ENCODE measurements at places on chromosomes 16 and 17.

DNA sequence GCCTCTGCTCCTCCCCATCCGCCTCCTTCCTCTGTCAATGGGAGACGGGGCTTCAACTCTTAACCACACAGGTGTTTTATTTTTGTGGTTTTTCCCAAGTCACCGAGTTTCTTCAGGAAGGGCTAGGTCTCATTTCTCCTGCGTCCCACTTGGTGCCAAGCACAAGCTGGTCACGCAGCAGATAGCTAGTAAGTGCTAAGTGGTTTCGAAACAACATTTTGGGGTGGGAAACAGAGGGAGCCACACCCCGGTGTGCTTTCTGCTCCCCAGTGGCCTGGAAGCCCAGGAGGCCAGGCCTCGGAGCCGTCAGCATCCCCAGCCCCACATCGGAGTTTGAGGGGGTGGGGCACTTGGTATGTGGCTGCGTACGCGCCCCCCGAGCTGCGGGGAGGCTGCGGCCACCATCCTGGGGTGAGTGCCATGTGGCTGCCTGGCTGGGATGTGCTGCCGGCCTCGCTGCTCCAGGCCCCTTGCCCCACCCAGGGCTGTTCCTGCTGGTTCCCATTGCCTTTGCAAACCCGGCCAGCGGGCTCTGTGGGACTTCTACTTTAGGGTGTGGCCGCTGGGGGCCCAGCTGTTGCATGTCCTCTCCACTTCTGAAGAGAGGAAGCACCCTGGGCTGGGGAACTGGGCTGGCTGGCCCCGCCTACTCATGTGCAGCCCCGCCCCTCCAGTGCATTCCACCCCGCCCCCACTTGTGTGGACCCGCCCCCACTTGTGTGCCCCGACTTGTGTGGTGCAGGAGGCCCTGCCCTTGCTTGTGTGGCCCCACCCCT, 55.6 kb downstream of the BAIAP2 start:
- DNase-seq: peak; percentile 38

DNA sequence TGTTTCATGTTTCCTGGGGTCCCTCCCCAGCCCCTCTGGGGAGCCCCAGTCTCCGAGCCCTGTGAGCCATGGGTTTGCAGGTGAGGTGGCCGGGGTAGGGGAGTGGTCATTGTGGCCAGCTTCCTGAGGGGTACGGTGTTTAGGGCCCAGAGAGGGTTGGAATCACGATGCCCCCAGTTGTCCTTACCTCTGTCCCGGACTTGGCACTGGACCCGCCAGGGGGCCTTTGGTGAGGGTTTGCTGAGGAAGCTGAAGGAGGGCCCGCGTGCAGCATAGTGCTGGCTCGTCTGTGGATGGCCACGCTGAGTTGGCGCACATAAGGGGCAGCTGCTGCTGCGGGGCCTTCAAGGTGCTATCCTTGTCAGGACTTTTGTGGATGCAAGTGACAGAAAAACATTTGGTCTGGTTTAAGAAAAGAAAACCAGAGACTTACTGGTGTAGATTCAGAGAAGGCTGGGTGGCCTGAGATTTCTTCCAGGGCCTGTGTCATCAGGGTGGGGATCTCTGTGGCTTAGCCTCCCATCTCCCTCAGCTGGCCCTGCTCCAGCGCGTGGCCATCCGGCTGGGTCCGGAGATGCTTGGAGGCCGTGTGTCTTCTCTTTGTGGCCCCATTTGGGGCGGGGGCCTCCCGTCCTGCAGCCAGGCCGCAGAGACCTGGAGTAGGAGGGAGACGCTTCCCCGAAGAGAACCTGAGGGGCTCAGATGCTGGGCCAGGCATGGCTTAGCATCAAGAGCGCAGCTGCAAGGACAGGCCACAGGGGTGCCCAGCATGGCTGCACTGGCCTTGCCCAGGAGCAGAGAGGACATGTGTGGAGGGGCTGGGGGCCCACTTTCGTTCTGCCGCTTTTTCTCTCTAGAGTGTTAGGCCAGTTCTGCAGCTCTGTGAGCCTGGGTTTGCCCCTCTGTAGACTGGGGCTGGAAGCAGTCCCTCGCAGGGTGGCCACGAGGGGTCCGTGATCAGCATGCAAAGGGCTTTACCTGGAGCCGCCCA, 33.7 kb upstream of the NUDT16L1 start:
- DNase-seq: no peak

DNA sequence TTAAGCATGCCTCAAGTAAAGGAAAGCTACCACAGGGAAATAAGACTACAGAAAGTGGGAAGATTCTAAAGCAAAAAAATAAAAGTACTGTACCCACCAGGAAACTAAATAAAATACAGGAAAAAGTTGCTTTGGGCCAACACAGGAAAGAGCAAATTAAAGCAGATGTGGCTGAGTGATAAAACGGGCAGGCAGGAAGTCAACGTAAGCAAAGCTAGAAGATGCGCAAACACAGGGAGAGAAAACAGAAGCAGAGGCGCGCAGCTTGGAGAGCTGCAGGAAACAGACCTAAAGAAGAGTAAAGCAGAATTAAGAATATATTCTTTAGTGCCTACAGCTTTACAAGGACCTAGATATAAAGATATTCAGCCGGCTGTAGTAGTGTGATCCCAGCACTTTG, 21.7 kb downstream of the USP36 start:
- DNase-seq: peak; percentile 80

- DNase-seq: no peak
Observed at GRCh38 chr16:86479419-86479818, 30.9 kb upstream of the FOXF1 start.

- DNase-seq: no peak
Observed at GRCh38 chr16:60091529-60091928, 1357.4 kb upstream of the GOT2 start.

DNA sequence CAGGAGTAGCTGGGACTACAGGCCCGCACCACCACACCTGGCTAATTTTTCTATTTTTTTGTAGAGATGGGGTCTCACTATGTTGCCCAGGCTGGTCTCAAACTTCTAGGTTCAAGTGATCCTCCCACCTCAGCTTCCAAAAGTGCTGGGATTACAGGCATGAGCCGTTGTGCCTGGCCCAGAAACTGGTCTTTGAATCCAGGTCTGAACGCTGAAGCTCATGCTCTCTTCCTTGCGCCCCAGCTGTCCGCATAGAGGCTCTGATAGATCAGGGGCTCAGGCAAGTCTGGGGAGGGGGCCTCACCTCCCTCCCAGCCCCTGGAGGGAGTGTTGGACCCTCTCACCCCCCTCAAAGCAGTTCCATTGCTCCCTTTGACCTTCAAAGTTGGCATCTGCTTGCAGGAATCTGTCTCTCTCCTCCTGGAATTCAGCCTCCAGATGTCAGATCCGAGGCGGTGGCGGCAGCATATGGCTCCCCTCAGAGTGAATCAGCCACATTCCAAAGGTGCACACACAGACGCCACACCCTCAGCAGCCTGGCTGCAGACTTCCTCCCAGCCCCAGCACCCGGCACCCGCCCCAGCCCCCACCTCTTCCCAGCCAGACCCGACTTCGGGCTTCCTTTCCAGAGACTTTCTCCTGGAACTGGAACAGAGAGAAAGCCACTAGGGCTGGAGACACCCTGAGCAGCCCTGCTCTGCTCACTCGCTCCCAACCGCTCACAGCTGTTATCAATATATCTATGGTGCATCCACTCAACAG, 16.9 kb upstream of the GLIS2 start:
- no peak for DNase-seq

DNA sequence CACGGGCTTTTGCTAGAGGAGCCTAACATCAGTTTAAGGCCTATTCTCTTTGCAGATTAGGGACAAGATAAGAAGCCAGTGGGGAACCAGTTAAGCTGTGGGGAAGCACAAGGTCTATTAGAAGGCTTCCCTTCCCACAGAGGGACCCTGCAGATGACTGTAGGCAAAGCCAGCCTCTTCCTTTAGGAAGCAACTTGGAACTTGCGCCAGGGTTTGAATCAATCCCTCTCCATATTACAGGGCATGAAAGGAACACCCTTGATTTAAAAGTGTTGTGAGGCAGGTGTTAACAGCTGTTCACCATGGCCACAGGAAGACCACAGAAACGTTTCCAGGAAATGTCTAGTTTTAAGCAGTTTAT, 77.3 kb downstream of the RPTOR start:
- DNase-seq: peak; percentile 57

DNA sequence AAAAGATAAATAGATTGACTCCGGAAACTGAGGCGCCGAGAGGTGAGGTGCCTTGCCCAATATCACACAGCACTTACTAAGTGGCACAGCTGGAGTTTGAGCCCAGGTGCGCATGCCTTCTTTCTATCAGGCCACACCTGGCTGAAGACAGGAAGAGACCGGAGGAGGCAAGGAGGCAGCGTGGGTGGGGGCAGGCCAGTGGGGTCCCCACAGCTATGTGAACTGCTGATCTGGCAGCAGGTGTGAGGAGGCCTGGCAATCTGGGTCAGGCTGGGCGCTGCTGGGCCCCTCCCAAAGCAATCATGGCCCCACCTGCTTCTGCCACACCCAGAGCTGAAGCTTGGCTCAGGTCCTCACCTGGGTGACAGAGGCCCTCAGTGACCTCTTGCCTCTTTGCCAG, 1.9 kb upstream of the GDPD3 start:
- no peak for DNase-seq

DNA sequence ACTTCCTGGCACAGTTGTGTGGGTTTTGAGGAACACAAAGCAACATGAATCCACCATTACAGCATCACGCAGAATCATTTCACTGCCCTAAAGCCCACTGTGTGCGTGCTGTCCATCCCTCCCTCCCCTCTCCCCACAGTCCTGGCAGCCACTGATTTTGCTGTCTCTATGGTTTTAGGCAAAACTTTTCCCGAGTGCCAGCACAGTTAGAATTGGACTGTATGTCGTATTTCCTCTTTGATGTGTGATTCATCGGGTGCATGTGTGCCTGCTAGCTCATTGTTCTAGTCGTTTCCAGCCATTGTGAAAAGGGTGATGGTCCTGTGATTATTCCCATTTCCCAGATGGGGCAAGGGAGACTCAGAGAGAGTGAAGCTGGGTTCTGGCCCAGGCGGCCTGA, 12.7 kb downstream of the KLHL36 start:
- no peak for DNase-seq

DNA sequence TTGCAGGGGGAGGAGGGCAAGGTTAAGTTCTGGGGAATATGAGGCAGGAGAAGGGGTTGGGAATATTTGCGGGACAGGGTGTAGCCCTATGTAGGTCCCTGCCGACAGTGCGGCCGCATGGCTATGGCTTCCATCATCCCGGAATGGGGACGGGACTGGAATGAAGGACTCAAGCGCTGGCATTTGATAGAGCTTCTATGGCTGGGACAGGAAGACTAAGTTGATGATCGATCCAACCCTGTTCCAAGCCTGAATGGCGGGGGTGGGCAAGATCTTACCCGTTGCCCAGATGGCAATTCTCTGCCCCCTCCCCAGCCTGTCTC, 47.1 kb downstream of the SRCIN1 start:
- DNase-seq: no peak

DNA sequence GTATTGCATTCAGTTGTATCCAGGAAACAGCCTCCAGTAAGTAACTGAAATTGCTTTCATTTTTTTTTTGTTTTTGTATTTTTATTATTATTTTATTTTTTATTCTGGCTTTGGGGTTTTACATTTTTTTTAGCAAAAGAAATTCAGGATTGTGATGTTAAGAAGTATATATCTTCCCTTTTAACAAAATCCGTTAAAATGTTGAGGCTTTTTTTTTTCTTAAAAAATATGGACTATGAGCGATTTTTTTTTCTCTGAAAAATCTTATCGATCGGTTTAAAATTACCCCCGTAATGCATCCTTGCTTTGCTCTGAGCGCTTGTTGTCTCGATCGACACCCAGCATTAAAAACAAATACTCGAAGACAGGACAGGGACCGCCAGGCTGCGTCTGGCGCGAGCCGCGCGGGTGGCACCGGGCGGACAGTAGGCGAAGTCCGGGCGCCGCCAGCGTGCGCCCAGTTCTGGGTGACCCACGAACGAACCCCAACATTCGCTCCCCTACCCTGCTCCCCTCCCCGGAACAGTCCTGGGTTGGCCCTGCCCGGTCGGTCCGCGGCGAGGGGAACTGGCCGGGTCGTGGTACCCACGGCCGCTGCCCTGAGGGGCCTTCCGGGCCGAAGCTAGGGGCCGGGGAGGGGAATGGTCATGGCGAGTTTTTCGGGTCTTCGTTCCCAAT, 482 bp downstream of the BAHCC1 start:
- no peak for DNase-seq

GRCh38 chr17:55394357-55395021, 27.1 kb downstream of the MMD start:
- DNase-seq: no peak

DNA sequence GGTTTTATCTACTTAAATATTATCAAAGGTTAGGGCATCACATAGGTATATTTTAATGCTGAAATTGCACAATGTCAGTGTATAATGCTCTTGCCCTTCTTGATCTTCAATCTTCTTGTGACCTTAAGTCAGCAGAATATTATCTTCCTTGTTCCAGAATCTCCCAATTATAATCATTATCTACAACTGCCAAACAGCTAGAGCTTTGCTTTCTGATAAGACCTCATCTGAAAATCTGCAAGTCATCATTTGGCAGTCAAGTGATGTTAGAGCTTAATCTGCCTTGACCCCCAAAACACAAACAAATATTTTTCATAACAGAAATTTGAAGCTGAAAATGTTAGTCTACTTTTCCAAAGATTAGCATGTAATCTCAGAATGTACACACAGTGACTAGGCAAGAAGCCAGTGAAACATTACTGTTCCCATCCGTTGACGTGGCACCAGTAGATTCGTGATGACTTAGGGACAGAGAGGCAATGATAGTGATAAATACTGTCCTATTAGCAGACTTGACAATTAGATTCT, 19.8 kb downstream of the REXO5 start:
- no peak for DNase-seq

- DNase-seq: no peak
Observed at GRCh38 chr17:47685556-47686275, 8.2 kb upstream of the TBKBP1 start.

- no peak for DNase-seq
Observed at GRCh38 chr17:76844846-76845245, 23.4 kb upstream of the MGAT5B start.

- DNase-seq: no peak
Observed at GRCh38 chr17:80491478-80492342, 15.3 kb upstream of the NPTX1 start.

GRCh38 chr16:67767953-67768352, 38.4 kb downstream of the RANBP10 start:
- no peak for DNase-seq

GRCh38 chr16:50354629-50355456, 13.9 kb downstream of the BRD7 start:
- no peak for DNase-seq
